ENCODE measurements at places on chromosomes 7 and 10. TPM values are rescaled to one million over a fixed set of nuclear protein-coding genes. Genes with fewer than 3 reads are reported as not detected.

Gene GNAT3
- total RNA-seq = not detected

Gene TRIM74
- not detected for total RNA-seq

Gene TPST1
- 51.5 TPM for total RNA-seq

Gene NSUN5
- 18.4 TPM for total RNA-seq

Gene UPK3B
- 0.99 TPM for total RNA-seq

Gene OR2A12
- not detected for total RNA-seq

Gene CCAR1
- total RNA-seq = 80.8 TPM

Gene NOC3L
- total RNA-seq = 40.8 TPM

Gene TMEM225B
- total RNA-seq = not detected

Gene UTF1
- not detected for total RNA-seq

Gene C10orf71
- 2.1 TPM for total RNA-seq

Gene AFAP1L2
- total RNA-seq = 19.6 TPM

Gene SPDYE3
- total RNA-seq = not detected

Gene ZNF92
- 24.9 TPM for total RNA-seq

Gene ZWINT
- 16.4 TPM for total RNA-seq

Gene SUN3
- not detected for total RNA-seq

Gene OR2A1
- 0.44 TPM for total RNA-seq

Gene PRSS37
- total RNA-seq = not detected

Gene VTI1A
- total RNA-seq = 110 TPM

Gene TMUB1
- 21.1 TPM for total RNA-seq

Gene WDFY4
- 3.5 TPM for total RNA-seq

Gene SMKR1
- 1.3 TPM for total RNA-seq

Gene PRTFDC1
- 29.0 TPM for total RNA-seq

Measured in camera-type eye (tissue), 1 donor.